ENCODE measurements at places on chromosomes 5 and 9.

- no peak for DNase-seq
These were observed 9.0 kb downstream of the RFESD start for GRCh38 chr5:95655575-95655974.

GRCh38 chr5:107990881-107991810 lies 320.4 kb upstream of the EFNA5 start:
- DNase-seq, result no peak

- no peak for DNase-seq
These were observed 273.5 kb downstream of the NR2F1-AS1 start for GRCh38 chr5:93307557-93307956.

GRCh38 chr9:130921300-130921988 lies 17.6 kb downstream of the FIBCD1 start:
- DNase-seq, result peak; percentile 49

GRCh38 chr9:109017493-109017892 lies 4.2 kb upstream of the CTNNAL1 start:
- DNase-seq, result no peak

DNA sequence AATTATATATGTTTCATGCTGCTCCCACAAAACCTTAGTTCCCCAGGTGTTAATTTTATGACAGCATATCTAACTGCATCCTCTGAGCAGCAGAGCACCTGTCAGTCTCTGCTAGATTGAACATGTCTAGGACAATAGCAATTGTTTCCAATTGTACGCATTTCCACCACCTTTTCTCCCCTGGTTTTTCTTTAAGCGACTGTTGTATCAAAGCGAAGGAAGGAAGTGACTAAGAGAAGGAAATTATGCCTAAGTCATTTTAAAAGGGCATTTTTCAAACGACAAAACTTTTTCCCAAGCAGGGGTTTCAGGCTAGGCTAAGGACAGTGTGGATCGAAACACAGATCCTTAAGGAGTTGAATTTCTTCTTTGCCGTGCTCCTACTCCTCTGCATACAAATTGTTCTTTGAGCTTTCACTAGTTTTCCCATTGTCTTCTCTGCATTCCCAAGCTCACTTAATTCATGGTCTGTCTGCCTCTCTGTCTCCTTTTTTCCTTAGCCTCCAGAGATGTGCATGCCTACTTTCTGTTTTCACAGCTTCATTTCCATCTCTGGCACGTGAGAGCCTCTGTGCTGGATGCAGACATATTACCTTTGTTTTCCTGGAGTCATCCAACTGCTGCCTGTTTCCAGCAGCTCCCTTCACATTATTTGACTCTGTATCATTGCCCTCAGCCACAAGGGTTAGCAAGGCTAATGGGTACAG lies 39.4 kb upstream of the STARD4 start:
- no peak for DNase-seq

GRCh38 chr5:176564002-176564401 lies 14.9 kb downstream of the CDHR2 start:
- no peak for DNase-seq

GRCh38 chr5:39623291-39623865 lies 198.6 kb upstream of the DAB2 start:
- no peak for DNase-seq

DNA sequence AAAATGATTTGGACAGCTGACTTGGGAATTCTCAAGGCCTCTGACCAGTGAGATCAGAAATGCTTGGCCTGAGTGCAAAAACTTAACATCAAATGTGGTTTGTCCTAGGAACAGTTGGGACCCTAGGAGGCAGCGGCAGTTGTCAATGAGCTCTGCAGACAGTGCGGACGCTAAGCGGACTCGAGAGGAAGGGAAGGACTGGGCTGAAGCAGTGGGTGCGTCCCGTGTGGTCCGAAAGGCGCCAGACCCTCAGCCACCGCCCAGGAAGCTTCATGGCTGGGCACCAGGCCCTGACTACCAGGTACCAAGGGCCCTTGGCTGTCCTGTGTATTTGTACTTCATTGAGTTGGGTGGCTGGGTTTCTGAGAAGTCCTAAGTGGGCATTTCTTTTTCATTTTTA lies 43.7 kb upstream of the POMT1 start:
- no peak for DNase-seq

GRCh38 chr9:131658377-131659129 lies 81.3 kb downstream of the RAPGEF1 start:
- DNase-seq, result no peak

GRCh38 chr9:87007711-87008366 lies 60.5 kb upstream of the GAS1 start:
- no peak for DNase-seq

DNA sequence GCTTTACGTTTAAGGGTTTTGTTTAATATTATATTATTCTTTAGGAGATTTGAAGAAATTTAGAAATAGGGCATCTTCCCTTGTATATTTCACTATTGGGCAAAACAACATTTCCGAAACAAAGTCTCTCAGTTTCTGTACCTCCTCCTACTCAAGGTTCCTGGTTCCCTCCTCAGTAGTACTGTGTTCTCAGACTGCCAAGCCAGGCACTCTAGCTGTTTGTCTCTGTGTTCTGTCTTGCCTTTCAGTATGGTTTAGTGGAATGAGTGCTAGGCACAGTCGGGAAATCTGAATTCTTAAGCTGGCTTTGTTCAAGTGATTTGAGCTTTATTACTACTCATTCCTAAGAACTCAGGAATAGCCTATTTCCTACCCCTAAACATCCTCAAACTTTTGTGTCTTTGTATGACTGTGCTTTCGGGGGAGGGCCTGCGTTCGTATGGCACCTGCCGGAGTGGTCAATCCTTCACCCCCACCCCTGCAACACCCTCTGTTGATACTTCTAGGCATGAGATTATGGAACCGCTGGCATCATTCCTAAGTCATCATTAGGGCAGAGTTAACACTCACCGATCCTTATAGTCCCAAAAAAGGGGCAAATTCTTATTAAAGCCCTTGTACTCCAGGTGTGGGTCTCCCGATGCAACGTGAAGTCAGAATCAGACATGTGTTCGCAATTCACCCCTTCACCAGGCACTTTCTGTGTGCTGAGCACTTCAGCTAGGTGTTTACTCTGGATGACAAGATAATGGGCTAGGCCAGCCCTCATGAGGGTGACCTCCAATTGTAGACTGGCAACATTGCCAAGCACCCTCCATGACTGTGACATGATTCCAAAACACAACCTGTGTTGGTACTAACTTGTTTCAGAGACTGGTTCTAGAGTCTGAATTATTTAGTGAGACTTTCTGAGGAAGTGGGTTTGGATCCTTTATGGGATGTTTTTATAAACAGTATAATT lies 24.5 kb downstream of the SNX18 start:
- no peak for DNase-seq

- DNase-seq, result peak; percentile 26
These were observed 393.7 kb upstream of the PDE4D start for GRCh38 chr5:60287174-60287771.

- peak; percentile 38 for DNase-seq
These were observed 97.8 kb upstream of the KLF4 start for GRCh38 chr9:107587191-107587963.

- no peak for DNase-seq
These were observed 288.7 kb downstream of the ZSWIM6 start for GRCh38 chr5:61620699-61621182.

- DNase-seq, result no peak
These were observed 72.6 kb upstream of the EQTN start for GRCh38 chr9:27369591-27369990.

GRCh38 chr9:90441814-90442213 lies 200.8 kb downstream of the DIRAS2 start:
- DNase-seq, result no peak

DNA sequence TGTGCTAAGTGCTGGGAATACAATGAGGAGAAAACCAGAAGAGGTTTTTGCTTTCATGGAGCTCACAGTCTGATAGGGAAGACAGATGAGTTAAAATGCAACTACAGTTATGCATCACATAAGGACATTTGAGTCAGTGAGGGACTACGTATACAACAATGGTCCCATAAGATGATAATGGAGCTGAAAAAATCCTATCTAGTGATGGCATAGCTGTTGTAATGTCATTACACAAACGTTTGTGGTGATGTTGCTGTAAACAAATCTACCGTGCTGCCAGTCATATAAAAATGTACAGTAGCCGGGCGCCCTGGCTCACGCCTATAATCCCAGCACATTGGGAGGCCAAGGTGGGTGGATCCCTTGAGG lies 110.1 kb upstream of the RAD23B start:
- no peak for DNase-seq
